Activated naive CD4-positive, alpha-beta T cell treated with anti-CD3 and anti-CD28 coated beads, Interleukin-2, amount 50 U/mL, for 16 hours (primary cell): ENCODE measurements at places on chromosomes 11 and 22.

GRCh38 chr11:131418189-131418588 is 47.8 kb downstream of the NTM start:
- DNase-seq: no peak

DNA sequence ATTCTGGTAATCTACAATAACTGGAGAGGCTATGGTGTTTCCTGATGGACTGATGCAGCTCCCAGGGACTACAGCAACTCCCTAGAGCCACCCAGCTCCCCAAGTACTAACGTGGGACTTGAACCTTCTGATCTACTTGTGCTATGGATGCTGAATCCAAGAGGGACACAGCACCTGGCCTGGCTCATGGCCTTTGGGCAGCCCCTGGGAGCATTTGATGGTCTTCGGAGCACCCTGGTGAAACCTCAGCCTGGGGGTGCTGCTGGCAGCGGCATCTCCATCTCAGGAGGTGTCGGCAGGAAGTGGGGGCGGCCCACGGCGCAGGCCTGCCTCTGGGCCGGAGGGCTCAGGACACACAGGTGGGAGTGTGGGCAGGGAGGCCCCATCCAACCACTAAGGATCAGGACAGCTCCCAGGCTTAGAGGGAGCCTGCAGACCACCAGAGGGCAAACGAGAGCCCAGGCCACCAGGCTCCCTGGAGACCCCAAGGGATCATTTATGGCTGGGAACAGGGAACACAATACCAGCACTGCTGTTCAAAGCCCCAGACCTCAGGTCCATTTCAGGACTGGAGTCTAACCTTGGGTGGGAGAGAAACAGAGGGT is 8.7 kb downstream of the EHD1 start:
- DNase-seq: no peak

GRCh38 chr22:42376711-42377554 is 55.3 kb downstream of the NFAM1 start:
- DNase-seq: no peak

DNA sequence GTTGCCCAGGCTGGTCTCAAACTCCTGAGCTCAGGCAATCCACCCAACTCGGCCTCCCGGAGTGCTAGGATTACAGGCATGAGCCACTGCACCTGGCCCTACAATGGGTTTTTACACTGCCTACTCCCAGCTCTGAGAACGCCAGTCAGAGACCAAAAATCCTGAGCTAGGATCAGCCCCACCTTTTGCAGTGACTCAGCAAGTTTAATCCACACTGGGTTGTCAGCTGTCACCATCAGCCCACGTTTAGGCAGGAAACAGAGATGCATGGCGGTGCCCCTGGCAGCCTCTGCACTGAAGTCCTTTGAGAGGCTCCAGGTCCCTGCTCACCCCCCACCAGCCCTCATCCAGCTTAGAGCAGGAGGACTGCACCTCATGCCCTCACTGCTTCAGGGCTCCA is 117.6 kb downstream of the ARHGAP8 start:
- DNase-seq: no peak

DNA sequence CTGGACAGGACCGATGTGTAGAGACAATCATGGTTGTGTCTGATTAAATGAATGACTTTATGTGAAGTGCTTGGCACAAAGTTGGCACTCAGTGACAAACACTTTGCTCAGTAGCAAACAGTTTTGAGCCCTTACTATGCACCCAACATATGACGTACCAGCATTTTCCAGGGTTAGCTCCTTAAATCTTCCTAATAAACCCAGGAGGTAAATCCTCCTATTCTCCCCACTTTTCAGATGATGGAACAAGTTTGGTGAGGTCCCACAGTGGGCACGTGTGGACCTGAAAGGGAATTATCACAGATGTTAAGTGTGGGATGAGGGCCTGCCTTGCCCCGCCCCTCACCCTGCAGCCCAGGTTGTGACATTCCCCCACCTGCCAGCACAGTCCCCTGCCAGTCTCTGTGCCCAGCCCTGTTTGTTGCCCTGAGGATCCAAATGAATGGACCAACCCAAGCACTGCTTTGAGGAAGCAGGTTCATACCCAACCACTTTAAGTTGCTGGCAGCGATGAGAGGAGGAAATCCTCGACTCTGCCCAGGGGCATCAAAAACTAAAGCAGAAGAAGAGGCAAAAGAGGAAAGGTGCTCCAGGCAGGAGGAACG is 6.6 kb upstream of the CARD10 start:
- no peak for DNase-seq

DNA sequence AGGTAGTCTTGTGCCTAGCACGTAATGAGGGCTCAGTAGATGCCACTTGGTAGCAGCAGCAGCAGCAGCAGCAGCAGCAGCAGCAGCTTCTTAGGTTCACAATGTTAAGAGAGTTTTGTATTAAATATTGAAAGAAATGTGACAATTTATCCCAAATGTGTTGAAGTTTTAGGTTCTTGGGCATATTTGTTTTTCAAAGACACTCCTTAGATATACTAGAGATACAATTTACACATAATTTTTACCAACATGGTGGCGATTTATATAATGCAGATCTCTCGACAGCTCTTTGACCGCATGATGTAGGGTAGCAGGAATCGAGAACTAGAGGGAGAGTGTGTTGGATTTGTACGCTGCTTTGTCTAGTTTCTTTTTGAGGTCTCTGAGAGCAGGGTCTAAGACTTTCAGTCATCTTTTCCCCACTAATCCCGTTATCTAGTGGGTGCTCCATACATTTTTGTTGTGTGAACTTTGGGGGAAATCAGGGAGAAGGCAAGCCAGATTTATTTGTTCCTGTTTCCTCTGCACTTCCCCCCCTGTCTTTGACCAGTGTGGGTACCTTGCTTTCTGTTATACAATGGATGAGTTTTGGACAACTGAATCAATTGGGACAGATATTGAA is 1.4 kb downstream of the FDX1 start:
- no peak for DNase-seq

GRCh38 chr22:26401726-26402125 is 27.3 kb upstream of the ASPHD2 start:
- DNase-seq: no peak

DNA sequence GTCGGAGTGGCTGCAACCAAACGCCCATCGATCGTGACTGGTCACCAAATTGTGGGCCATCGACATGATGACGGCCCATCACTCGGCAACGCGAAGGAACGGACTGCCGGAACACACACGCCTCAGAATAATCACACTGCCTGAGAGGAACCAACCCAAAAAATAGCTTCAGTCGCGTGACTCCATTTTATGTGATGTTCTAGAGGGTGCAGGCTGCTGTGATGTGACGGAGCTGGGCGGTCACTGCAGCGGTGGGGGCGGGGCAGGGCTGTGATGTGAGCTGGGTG is 174.6 kb downstream of the CTTN start:
- no peak for DNase-seq

GRCh38 chr11:61834278-61835048 is 6.4 kb downstream of the FADS2 start:
- no peak for DNase-seq

DNA sequence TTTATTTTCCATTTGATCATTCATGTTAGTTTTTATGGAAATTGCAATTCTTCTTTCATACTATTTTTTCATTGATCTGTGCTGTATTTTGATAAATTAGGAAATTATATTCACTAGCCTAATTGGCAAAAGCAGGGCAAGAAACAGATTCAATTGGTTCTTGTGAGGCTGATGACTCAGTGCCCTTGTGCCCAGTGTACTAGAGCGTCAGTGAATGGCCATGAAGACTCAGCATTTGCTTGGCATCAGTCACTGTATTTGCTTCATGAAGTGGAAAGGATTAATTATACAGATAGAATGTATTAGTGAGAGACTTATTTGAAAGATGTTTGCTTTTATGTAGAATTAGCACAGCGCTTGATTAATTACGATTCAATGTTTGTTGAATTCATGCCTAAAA is 31.8 kb downstream of the MRGPRX1 start:
- DNase-seq: no peak

- no peak for DNase-seq
Measured at GRCh38 chr11:120329556-120329955, 4.5 kb downstream of the TLCD5 start.

DNA sequence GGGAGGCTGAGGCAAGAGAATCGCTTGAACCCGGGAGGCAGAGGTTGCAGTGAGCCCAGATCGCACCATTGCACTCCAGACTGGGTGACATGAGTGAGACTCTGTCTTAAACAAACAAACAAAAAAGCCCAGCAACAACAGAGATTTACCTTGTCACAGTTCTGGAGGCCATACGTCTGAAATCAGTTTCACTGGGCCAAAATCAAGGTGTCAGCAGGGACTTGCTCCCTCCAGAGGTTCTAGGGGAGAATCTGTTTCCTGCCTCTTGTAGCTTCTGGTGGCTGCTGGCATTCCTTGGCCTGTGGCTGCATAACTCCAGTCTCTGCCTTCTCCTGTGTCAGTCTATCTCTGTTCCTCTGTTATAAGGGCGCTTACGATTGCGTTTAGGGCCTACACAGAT is 1.5 kb downstream of the DDX10 start:
- no peak for DNase-seq

GRCh38 chr22:37640591-37641560 is 1.4 kb downstream of the SH3BP1 start:
- DNase-seq: no peak

DNA sequence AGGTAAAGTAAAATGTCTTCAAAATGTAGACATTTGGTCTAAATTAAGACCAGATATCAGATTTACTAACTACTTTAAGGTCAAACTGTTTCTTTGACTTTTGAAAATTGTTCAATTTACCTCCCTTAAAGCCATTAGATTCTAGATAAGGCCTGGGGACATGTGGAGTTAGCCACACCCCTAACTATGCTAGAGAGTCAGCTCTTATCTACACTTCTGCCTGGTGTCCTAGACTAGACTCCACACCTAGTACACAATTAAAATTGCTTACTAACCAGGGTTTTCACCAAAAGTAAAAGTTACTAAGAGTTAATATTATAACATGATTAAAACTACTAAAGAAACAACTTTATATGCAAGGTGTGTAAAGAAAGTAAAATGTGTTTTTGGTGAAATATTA is 43.6 kb upstream of the DBX1 start:
- DNase-seq: no peak

GRCh38 chr22:38455530-38456271 is 702 bp upstream of the KCNJ4 start:
- peak; percentile 25 for DNase-seq

GRCh38 chr11:23509023-23509422 is 648.7 kb upstream of the CCDC179 start:
- no peak for DNase-seq

- DNase-seq: no peak
Measured at GRCh38 chr11:47272706-47273105, 2.8 kb downstream of the MADD start.

DNA sequence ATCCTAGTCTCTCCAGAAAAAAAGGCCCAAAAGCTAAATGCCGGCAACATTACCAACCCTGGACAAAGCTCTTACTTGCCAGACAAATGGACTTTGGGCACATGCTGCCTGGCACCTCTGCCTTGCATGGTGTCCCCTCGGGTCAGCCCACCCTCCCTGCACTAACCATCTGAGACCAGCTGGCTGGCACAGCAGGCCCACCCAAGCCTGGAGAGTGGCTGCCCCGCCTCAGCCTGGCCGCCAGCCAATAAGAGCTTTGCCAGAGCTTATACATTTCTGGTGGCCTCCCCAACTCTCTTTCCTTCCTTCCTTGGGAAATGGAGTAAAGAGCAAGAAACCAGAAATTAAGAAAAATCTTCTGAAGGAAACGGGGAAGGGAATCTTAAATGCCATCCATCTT is 24.5 kb downstream of the MCHR1 start:
- no peak for DNase-seq

DNA sequence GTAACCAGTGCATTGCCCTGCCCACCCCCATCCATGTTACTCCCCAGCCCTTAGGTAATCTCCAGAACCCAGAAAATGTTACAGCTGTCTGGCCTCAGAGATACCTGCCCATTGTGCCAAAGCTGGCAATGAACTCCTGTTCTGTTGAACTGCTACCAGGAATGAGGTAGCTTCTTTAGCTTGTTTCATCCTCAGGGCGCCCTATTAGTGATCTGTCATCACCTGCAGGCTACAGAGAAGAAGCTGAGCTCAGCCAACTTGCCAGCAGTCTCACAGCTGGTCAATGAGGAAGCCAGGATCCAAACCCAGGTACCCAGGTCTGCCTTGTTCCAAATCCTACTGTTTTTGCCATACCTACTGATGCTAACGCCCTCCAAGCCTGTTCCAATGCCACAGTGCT is 88.7 kb downstream of the GALNT18 start:
- DNase-seq: no peak

DNA sequence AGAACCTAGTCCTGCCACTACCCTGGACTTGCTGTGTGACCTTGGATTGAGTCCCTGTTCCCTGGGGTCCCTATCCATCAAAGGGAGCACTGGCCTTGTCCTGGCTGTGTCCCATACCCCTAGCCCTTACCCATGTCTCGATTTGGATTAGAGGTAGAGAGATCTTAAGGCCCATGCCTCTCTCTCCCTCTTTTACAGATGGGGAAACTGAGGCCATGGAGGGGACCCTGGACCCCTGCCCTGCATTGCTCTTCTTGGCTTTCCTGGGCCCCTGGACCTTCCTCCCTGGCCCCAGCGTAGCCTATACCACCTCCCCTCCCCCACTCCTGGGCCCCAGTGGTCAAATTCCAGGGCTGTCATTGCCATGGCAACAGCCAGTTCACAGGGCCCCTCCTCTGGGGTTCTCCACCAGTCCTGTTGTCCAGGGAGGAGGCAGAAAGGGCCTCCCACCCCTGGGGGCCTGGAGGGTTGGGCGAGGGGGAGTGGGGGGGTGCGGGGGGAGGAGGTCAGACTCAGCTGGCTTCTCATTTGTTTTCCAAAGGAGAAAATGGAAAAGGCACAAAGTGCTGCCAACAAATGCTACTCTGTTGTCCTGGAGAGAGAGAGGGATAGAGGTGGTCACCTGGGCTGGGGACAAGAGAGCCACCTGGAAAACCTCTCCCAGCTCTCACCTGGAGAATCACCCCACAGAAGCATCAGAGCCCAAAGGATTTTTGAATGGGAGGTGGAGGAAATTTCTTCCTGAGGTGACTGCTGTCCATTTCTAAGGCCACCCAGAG is 23.3 kb downstream of the ARHGEF17 start:
- no peak for DNase-seq

DNA sequence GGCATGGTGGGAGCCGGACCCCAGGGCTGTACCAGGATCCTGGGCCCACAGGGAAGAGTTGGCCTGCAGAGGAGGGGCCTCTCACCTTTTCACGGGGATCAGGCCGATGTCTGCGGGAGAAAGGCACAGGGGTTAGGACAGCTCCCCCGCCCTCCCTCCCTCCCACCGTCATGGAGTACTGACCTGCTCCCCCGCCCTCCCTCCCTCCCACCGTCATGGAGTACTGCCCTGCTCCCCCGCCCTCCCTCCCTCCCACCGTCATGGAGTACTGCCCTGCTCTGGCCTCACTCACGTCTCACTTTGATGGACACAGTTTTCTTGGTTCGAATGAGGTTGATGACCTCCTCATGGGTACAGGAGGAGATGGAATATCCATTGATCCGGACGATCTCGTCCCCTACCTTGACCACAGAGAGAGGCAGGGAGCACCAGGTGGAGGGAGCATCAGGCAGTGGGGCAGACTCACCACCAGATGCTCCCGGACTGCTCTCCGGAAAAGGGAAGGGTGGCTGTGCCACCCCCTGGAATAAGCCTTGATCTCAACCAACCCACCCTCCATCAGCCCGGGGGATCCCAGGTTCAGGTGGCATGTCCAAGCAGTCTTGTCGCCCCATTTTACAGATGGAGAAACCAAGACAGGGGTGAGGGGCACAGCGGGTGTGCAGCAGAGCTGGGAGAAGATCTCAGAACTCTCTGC is 17.1 kb downstream of the USH1C start:
- no peak for DNase-seq

GRCh38 chr11:72793076-72793424 is 797 bp downstream of the STARD10 start:
- DNase-seq: no peak
